ENCODE measurements at places on chromosomes 5 and 9.
A peak's percentile ranks its signal among the peaks of the same experiment; 100 is the strongest.

GRCh38 chr9:108863891-108864290, 1.8 kb downstream of the ACTL7A start:
- no peak for DNase-seq

- DNase-seq: peak; percentile 90
Observed at GRCh38 chr9:113056191-113057106, at the start of gene ZFP37. Gene ZFP37 (minus strand): TSS chr9:113056724. CDS start chr9:113056688, 36 bp downstream.

GRCh38 chr5:138468966-138469539, 3.8 kb downstream of the EGR1 start:
- no peak for DNase-seq

DNA sequence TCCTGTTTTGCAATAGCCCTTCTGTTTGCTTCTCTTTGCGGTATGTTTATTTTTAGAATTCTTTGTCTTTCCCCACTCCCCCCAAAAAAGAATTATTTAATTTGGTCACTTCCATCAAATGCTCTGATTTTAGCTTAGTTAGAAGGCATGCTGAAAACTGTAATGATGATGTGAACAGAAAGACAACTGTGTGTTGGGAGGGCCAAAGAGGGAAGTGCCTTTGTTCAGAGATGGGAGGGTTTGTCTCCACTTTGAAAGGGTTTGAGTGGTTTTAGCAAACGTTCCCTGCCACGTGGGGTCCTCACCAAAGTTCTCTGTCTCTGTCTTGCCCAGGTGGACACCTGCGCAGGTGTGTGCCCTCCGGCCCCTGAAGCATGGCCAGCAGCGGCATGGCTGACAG, 41.9 kb downstream of the SYK start:
- no peak for DNase-seq

DNA sequence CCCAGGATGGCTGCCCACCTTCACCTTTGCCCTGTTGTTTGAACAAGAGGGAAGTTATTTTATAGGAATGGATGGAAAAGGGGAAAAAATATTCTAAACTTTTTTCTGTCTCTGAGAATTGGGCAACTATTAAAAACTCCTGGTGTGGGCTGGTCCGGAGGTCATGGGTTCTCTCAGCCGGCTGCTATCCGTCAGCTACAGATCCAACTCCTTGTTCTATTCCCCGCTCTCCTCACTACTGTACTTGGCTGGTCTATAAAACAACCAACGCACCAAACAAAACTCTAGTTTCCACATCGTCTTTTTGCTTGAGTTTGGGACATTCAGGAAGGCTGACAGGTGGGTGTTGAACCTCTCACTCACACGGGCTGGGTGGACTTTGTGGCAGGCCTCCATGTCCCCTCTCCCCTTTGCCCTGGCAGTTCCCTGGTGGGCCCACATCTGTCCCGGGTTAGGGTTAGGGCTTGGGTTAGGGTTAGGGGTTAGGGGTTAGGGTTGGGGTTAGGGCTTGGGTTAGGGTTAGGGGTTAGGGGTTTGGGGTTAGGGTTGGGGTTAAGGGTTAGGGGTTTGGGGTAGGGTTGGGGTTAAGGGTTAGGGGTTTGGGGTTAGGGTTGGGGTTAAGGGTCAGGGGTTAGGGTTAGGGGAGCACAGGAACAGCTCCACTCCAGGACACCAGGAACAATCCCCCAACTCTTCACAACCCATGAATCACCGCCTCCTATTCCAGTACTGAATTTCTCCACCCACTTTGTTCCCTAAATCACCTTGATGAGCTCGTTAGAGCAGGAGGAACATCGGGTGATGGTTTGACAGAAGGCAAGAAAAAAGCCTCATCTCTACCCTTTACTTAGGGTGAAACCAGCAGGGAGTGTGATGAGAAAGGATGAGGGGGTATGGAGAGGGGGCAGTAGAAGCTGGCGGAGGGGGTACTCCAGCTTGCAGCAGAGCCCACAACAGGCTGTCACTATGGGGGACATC, 302.1 kb upstream of the IRX4 start:
- no peak for DNase-seq

GRCh38 chr9:126334721-126335621, 8.3 kb downstream of the MVB12B start:
- DNase-seq: peak; percentile 7

GRCh38 chr5:91245871-91246270, 137.2 kb downstream of the ARRDC3 start:
- DNase-seq: no peak

GRCh38 chr5:68377733-68378132, 162.2 kb downstream of the PIK3R1 start:
- DNase-seq: no peak

- DNase-seq: no peak
Observed at GRCh38 chr5:87661784-87662566, 249.2 kb upstream of the CCNH start.

GRCh38 chr5:137531266-137531665, 32.1 kb upstream of the SPOCK1 start:
- no peak for DNase-seq

GRCh38 chr5:82387001-82387818, 109.1 kb upstream of the RPS23 start:
- no peak for DNase-seq

DNA sequence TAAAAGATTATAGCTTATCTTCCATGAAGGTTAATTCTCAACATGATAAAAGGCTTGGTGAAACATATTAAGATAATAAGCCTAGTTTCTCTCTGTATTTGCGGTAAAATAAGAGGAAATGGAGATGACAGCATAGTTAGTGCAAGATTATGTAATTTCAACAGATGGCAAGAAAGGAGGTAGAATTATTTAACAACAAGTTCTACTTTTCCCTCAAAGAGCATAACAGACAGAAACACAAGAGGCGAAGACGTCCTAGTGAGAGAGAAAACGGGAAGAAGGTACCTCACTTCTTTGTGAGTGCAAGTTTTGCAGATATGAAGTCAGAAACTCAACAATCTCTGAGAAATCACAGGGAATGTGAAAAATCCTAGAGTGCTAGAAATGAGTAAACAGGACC, 144.8 kb upstream of the ADCY2 start:
- DNase-seq: no peak

DNA sequence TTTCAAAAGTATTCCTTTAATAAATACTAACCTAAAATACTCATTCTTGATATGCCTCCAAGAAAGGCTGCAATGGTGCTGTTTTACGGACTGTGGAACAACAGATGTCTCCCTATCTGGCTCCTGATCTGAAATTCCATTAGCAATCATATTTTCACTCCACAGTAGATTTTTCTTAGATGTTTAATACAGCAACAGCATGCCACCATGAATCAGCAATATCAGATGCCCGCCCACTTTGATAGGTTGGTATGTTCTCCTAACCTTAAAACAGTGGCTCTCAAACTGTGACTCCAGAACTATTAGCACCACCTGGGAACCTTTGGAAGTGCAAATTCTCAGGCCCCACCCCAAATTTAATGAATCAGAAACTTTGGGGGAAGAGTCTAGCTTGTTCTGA, 110.2 kb downstream of the MLLT3 start:
- DNase-seq: peak; percentile 24

DNA sequence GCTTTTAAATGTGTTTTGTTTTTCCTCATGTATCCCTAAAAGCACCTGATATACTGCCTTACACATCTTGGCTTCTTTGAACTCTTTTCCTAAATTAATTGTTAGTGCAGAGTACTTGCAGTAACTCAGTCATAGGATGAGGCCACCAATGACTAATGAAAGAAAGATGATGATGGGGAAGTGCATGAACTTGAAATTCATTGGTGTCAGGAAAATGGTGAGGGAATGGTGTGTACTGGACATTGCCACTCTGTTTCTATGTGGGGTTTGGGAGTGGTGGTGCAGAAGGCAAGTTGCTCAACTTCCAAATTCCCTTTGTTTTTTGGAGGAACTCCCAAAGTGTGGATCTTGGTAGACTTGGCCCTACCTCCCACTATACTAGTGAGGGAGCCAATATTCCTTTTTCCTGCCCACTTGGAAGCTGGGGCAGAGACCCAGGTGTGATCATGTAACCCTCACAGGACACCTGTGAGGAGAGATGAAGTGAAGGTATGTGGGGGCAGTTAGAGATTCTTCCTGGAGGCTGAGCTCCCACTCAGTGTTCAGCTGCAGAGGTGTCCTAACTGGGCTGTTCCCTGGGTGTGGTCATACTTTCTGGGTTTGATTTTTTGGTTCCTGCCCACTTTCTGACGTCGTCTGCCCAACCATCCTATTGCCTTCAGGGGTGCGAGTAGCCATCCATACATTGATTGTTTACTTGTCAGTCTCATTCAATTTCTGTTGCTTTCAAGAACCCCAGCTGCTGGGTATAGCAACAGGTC, 298.5 kb downstream of the MAST4 start:
- peak; percentile 13 for DNase-seq

GRCh38 chr5:105828821-105829220, 1841.9 kb downstream of the EFNA5 start:
- no peak for DNase-seq

Data from stromal cell of bone marrow (primary cell).